ENCODE measurements at places on chromosomes 1 and 21.

- DNase-seq, result no peak
These were observed 85.0 kb upstream of the KCNJ15 start for GRCh38 chr21:38171723-38172344.

GRCh38 chr1:4169991-4170390 lies 269.9 kb upstream of the C1orf174 start:
- no peak for DNase-seq

- no peak for DNase-seq
These were observed 2.4 kb upstream of the PROX1 start for GRCh38 chr1:213985209-213986019.

DNA sequence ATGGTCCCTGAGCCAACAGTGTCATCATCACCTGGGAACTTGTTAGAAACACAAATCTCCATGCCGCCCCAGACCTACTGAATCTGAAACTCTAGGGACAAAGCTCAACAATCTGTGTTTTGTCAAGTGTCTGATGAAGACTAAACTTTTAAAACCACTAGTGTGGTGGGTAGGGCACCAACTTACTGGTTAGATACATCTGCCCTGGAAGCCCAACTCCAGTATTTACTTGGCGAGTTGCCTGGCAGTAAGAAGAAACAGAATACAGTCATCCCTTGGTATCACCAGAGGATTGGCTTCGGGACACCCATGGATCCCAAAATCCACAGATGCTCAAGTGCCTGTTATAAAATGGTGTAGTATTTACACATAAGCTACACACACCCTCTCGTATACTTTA lies 367.9 kb upstream of the DUSP10 start:
- DNase-seq, result no peak

DNA sequence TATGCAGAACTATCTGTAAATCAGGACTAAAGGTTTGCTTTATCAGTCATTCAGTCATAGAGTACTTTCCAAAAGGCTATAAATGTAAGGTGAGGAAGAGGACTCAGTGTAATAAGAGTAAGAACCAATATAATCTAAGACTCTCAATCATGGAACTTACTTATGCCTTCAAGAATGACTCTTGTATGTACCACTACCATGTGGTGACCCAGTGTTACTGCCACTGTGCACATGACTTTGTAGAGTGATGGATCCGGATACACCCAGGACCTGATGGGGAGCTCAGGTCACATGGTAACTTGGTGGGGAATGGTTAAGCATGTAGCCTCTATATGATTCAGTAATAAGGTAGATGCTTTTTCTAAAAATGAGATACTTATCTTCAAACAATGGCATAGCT lies 2099.8 kb downstream of the MRPL39 start:
- DNase-seq, result no peak

- no peak for DNase-seq
These were observed 208.4 kb downstream of the ROR1 start for GRCh38 chr1:63982201-63982600.

GRCh38 chr1:203202431-203203245 lies 16.1 kb upstream of the CHI3L1 start:
- no peak for DNase-seq

DNA sequence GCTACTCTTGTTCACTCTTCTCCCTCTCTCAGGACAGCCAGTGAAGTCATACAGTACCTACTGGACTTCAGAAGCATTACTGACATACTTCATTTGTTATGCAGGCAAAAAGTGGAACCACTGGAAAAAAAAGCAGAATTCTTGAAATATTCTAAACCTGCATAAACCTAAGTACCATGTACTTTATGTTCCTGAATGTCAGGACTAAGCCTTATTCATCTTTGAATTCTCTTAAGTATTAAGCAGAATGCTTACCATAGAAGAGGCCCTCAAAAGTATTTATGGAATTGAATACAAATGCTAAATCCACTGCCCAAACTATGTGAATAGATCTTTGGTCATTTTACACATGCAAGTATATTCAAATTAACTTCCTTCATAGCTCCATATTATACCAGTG lies 7.8 kb downstream of the PSMB2 start:
- no peak for DNase-seq

DNA sequence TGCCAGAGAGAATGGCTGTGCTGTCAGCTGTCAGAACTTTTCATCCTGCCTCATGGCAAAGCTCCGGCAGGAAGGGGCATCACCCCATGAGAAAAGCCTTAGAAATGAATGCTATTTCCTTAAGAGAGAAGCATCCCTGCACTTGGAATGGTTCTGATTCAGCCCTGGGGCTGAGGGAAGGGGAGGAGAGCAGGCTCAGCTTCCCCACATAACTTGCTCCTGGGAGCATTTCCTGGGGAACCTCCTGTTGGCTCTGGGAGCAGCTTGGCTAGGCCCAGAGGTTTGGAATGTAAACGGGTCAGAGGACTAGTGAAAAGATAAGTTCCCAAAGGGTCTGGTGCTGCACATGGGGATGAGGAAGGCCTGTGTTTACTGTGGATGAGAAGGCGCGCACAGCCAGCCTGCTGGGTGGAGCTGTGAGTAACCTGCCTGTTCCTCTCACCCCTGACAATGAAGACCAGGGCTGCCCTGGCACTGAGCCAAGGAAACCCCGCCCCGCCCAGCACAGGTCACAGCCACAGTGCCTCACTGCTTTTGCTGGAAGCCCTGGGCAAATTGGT lies 5.0 kb downstream of the PRELP start:
- DNase-seq, result peak; percentile 53

- DNase-seq, result no peak
These were observed 26.9 kb downstream of the ITPKB start for GRCh38 chr1:226711976-226712741.

DNA sequence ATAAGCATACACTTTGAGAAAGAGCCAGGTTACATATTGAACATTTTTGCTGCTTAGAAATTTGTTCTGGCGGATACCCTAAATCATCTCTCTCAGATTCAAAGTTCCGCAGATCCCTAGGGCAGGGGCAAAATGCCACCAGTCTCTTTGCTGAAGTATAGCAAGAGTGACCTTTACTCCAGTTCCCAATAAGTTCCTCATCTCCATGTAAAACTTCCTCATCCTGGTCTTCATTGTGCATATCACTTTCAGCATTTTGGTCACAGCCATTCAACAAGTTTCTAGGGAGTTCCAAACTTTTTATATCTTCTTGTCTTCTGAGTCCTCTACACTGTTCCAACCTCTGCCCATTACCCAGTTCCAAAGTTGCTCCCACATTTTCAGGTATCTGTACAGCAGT lies 23.3 kb upstream of the LYPD8 start:
- DNase-seq, result no peak

DNA sequence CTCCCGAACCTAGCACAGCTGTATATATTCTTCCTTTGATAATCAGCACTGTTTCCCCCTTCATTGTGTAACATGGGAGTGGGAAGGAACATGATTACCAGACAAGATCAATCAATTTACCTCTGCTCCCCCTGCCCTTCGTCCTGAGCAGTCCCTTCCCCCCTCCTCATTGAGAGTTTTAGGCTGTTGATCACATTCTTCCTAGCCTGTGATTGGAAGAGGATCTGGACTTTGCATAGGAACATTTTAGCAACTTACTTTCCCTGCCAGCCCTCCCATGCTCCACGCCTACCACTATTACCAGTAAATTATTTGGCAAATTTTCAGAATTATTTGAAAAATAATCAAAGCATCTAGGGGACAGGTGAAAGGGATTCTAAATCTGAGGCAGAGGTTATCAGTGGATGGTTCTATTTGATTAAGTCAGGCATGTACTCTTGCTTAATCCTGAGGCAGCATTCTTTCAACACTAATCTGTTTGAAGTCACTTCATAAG lies 62.7 kb upstream of the ABCD3 start:
- no peak for DNase-seq

DNA sequence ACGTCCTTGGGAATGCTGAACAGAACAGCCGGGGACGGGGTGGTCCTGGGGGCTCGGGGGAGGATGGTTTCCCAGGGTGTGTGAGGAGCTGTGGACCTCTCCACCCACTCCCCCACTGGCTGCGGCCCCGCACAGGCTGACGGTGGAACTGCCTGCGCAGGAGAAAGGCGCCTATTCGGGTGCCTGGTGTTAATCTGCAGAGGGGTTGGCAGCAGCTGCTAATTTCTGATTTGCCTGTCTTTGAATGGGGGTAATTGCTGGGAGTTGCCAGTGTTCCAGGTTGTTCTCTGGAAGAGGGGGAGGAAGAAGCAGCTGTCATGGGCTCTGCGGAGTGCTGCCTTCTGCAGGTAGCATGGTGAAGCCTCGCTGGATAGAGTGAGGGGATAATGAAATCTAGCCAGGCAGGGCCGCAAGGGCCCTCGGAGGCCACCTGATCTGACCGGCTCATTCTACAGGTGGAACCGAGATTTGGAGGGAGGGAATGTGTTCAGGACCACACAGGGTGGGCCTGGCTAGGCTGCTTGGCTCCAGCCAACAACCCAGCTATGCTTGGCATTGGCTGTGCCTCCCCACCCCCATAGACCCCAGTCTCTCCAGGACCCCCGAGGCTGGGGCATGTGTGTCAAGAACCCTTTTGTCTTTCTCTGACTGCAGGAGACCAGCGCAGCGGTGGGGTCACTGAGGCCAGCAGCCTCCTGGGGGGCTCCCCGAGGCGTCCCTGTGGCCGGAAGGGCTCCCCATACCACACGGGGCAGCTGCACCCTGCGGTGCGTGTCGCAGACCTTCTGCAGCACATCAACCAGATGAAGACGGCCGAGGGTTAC lies 67.1 kb downstream of the PTPRU start:
- no peak for DNase-seq

GRCh38 chr1:77900687-77901293 lies 12.4 kb downstream of the NEXN start:
- peak; percentile 11 for DNase-seq

DNA sequence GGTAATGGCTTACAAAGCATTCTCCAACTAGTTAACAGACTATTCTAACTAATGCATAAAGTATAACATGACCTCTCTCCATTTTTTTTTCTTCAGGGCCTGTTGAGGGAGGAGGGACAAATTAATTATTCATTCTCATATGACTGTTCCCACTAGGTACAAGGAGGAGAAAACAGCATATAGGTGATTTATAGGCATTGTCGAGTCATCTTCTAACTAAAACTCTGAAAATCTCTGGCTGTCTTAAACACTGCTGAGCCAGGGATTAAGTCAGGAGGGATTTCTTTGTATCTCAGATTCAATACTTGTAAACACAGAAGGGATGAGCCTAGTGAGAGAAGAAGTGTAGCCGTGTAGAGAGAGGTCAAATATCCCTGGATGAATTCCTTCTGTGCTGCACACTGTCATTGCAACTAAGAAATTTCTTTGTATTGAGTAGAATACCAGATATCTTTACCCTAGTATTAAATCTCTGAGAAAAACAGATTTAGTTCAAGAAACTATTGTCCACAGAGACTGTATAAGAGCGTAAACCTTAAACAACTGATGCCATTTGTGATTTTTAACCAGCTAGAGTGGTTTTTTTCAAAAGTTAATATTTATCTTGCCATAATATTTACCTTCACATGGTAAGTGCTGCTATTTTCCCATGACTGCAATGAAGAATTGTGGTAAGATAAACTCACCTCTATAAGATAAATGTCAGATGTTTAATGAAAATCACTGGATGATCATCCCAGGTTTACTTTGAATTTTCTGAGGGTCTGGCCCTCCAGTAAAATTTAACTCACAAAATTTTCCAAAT lies 465.3 kb downstream of the RWDD3 start:
- no peak for DNase-seq

DNA sequence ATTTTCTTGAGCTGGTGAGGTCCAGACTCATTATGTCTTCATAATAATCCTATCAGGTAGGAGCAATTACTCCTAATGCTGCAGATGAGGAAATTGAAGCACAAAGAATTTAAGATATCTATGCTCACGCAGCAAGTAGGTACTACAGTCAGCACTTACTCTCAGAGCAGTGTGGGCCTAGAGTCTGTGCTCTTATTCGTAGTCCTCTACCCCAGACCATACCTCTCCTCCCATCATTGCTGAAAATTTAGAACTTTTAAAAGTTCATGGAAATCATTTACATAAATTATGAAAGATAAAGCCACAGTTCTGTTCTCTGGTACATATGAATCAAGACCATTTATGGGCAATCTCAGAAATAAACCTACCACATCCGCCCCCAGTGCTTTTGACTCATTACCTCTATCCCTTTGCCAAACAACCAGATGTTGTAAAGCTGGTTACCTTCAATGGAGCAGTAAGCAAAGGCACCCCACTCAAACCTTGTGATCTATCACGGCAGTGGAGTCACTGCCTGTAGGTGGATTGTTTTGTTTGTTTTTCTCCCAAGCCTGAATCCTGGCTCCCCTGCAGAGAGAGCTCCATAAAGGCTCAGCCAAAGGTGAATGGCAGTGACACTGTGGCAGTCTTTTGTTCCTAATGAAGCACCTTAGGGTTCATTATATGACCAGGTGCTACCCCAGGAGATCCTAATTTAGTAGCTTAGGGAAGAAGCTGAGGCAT lies 20.9 kb upstream of the MAN1A2 start:
- peak; percentile 40 for DNase-seq

DNA sequence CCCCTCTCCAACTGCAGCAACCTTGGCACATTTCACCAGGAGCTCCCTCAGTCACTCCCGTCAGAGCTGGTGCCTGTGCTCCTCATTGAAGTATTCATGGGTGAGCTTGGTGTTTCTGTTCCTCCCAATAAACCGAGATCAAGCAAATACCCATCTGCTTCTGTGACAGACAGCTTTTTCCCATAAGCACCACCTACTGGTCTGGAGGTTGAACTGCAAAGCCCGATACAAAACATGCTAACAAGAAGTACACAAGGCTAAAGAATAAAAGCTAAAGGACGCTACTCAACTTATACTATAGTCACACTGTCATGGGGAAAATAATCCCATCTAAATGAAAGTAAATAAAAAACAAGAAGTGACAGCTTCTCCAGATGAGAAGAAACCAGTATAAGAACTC lies 111.9 kb upstream of the C21orf91 start:
- DNase-seq, result no peak

GRCh38 chr1:212718499-212718898 lies 18.9 kb upstream of the BATF3 start:
- no peak for DNase-seq

GRCh38 chr1:59994302-59995198 lies 68.0 kb upstream of the CYP2J2 start:
- DNase-seq, result no peak

- no peak for DNase-seq
These were observed 7.0 kb upstream of the CDK11B start for GRCh38 chr1:1665815-1666251.

DNA sequence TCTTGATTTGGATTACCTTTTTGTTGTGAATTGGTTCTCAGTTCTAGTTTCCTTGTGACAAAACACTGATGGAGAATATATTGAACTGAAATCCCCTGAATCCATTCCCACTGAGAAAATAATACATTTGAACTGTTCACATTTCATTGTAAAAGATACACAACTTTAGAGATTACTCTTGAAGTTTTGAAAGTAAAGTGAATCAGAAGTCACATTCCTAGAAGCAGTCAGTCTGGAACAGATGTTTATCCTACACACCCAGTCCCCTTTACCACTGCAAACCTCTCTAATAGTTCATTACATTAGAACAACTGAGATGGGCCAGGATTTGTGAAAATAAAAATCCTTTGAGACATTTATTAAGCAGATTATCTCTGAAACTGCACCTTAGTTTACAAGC lies 3.4 kb downstream of the RERE start:
- no peak for DNase-seq

Data from NCI-H748 treated with DMSO at 0.1 percent for 48 hours (cell line).